ENCODE measurements at places on chromosomes 6 and 20.

DNA sequence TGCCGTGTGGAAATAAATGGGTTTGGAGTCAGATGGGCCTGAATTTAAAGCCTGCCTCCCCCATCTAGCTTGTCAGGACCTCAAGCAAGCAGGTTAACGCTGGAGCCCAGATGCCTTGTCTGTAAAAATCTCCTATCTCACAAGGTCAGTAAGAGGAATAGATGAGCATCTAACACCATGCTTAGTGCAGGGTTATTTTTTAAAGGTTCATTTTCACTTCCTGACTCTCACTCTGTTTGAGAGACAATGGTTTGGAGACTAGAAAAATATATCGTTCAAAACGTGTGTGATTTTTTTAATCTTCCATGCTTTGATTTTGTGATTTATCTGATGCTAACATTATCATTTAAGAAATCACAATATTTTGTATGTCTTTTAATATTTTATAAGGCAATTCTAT, 114.0 kb upstream of the TAB2 start:
- no peak for DNase-seq

DNA sequence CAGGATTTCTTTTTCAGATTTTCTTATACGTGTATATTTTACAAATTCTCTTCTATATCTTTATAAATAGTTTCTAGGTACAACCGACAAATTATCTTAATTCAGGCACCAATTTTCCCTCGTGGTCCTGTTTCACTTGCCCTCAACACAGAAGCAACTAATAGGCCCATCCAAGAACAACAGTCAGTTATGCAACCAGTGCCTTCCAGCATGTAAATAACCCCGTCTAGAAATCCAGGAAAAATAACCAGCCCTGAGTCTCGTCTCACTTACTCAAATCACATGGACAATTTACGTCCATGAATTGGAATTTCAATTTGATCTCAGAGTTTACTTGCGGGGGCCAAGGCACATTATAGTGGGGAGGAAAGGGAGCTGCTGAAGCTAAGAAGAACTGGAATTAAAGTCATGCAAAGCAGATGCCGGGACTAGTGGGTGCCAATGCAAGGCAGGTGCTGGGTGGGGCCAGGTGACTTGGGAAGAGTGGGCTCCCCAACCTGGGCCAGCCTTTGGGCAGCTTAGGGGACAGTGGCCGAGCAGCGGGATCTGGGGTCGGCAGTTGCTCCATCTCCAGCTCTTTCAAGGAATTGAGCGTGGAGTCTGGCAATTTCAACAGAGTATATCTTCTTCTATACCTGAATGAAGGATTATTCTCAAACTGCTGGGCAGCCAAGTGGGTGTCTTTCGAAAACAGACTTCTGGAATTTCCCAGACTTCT, 121.7 kb downstream of the EDN3 start:
- DNase-seq: no peak

DNA sequence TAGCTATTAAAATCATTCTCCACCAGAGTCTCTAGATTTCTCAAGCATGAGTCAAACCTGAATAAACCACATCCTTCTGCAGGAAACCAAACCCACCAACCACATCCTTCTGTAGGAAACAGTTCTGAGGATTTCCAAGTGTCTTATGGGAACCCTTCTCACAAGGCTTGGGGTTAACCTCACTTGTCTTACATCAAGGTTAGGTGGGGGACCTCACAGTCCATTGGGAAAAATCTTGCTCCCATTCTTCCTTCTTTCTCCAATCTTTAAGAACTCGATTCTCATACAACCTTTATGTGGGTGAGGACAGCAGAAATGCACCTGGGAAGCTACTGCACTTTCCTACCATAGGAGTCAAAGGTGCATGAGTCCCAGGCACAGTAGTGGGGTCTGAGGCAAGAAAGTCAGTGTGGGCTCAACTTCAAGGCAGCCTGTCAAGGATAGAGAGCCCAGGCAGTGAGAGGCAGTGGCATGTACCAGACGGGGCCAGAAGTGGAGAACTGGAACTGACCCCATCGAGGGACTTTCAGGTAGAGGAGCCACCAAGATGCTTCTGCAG, 114.5 kb downstream of the SLC22A3 start:
- DNase-seq: peak; percentile 46

- no peak for DNase-seq
Observed at GRCh38 chr6:33947916-33948594, 144.3 kb upstream of the MLN start.

DNA sequence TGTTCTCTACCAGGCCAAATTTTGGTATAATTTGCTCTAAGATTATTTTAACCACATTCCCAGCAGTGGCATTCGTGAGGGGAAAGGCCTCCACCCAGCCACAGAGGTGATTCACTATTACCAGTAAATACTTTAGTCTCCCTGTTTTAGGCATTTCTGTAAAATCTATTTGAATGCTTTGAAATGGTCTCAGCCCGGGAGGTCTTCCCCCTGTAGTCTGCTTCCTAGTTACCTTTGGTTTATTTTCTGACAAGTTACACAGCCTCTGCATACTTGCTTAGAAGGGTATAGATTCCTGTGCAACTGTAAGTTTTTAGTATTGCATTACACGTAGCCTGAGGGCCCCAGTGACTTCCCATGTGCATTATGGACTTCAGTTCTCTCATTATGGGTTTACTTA, 248.7 kb downstream of the C6orf118 start:
- no peak for DNase-seq

GRCh38 chr6:88866856-88867255, 96.6 kb downstream of the RNGTT start:
- DNase-seq: no peak

DNA sequence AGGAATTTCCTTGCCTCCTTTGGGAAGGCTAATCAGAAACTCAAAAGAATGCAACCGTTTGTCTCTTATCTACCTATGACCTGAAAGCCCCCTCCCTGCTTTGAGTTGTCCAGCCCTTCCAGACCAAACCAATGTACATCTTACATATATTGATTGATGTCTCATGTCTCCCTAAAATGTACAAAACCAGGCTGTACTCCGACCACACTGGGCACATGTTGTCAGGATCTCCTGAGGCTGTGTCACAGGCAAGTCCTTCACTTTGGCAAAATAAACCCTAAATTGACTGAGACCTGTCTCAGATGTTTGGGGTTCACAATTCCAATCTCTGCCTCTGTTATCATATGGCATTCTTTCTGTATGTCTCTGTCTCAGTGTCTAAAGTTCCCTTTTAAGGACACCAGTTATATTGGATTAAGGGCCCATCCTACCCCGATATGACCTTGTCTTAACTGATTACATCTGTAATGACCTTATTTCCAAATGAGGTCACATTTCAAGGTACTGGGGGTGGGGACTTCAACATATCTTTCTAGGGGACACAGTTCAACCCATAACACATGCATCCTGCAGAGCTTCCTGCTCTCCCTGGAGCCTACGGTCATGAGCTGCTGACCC, 513.5 kb upstream of the JARID2 start:
- no peak for DNase-seq

DNA sequence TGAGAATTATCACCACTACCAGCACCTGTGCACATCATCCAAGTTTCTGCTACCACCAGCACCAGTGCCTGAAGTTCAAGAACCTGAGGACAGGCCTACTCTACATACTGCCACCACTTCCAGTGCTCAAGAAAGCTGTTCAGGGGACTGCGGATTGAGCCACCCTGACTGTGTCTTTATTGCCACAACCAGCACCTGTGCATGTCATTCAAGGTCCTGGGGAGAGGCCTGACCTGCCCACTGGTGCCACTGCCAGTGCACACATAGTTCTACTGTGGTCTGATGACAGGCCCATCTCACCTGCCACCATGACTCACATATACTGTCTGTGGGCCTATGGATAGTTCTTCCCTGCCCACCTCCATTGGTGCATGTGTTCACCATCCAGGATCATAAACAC, 559.4 kb downstream of the COL12A1 start:
- DNase-seq: no peak

DNA sequence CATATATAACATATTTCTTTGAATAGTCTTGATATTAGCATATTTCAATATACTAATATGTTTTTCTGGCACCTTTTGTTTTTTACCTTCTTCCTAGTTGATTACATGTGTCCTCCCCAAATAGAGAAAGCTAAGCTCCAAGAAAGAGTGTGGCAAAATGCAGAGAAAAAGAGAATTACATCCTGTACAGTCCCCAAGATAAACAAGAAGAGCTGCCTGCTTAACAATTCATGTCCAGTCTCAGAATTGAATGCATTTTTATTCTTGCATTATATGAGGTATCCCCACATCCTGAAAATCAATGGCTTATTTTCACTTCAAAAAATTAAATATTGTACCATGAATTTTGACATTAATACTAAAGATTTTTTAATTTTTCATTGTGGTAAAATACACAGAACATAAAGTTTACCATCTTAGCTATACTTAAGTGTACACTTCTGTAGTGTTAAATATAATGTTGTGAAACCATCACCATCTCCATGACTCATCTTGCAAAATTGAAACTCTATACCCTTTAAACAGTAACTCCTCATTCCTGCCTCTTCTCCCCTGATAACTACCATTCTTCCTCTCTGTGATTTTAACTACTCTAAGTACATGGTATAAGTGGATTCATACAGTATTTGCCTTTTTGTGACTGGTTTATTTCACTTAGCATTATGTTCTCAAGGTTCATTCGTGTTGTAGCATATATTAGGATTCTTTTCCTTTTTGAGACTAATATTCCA, 490.3 kb downstream of the COL12A1 start:
- DNase-seq: no peak

DNA sequence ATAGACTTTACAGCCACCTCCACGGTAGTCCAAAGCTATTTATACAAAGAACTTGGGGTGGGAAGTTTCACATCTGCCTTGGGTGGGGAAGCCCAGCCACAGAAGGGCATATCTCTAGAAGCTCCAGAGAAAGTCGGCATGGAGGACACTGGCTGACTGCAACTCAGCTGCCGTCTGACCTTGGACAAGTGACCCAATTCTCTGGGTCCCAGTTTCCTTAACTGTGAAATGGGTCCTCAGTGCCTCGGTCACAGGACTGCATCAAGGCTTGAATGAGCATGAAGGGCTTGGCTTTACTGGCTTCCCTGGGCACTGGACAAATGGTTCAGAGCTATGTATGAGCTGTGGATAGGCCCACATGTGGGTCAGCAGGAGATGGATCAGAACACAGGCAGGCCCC, 58.6 kb downstream of the NOL4L start:
- no peak for DNase-seq

- no peak for DNase-seq
Observed at GRCh38 chr6:147287869-147288271, 83.7 kb downstream of the STXBP5 start.

DNA sequence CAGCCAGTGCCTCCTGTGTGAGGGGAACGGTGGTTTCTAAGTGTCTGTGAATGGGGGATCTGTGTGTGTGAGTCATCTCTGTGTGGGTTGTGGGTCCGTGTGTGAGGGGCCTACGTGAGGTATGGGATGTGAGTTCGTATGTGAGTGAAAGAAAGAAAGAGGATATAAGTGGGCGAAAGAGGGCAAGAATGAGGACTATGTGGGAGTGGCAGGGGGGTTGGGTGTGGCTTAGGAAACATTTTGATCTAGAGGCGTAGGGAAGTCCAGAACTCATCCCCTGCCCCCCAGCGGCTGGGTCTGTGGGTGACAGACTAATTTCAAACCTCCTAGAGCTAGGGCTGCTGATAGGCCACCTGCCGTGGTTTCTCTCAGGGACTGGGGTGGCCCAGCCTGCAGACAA, 35.5 kb downstream of the DHX35 start:
- DNase-seq: peak; percentile 43
